ENCODE measurements at places on chromosomes 4 and X.

GRCh38 chr4:4330794-4331193, 40.7 kb downstream of the ZBTB49 start:
- no peak for DNase-seq

DNA sequence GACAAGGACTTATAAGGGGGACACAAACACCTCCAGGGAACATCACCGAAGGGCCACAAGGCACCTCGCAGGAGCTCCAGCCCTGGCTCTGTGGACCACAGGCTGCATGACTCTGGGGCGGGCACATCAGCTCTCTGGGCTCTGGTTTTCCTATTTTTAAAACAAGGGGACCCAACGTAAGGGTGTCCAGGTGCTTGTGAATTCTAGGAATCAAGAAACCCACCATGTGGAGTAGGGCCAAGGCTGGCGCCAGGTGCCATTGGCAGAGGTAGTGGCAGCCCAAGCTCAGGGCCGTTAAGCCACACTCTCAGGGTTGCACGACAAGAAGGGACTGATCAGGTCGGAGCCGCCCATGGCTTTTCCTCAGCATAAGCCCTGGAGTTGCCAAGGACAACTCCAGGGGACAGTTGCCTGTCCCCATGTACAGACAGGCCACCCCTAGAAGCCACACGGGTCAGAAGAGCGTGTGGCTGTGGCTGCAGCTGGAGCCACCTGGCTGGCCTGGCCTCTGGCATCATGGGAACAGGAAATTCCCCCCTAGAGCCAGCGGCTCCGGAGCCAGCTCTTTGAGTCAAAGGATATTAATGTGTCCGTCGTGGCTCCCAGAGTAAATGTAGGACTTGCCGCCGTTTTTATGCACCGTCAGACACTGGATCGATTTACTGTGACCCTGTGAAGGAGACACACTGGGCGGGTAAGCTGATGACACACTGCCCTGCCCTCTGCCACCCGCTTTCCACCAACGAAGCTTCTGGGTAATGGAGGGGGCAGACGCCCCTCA, 32.5 kb downstream of the WDR1 start:
- DNase-seq: no peak

GRCh38 chrX:29237972-29238371, 650.7 kb downstream of the IL1RAPL1 start:
- DNase-seq: no peak

DNA sequence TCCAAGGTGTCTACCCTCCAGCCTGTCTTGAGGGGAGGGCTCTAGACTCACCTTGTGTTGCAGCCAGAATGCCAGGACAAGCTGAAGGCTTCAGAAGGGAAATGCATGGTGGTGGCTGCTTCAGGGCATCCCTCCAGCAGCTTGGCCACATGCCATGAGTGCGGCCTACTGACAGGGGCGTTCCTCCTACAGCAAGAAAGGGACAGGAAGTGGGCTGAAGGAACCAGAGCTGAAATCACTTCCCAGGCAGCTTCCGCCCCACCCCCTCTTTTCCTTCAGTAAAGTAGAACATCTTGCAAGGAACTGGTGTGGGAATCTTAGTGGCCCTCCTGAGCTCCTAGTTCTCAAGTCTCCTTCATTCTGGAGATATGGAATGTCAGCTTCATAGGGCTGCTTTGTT, 167.5 kb upstream of the DGKK start:
- no peak for DNase-seq
